ENCODE measurements at places on chromosomes 5 and 9.
A peak's percentile ranks its signal among the peaks of the same experiment; 100 is the strongest.

DNA sequence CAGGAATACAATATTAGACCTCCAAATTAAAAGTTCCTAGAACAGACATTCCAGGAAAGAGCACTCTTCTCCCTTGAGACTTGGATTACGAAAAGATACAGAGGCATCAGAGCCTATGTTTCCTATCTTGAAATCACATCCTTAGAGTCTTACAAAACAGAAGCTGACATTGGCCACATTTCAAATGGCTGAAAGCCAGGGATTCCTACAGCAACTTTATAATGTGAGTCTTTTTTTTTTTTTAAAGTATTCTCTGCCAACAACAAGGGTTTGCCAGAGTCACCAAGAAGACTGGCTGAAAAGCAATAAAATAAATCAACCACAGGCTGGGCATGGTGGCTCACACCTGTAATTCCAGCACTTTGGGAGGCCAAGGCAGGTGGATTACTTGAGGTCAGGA is 63.1 kb downstream of the TRPM6 start:
- peak; percentile 88 for DNase-seq

GRCh38 chr9:33287087-33287490 is 3.2 kb upstream of the NFX1 start:
- peak; percentile 86 for DNase-seq

GRCh38 chr5:40413743-40414142 is 266.0 kb upstream of the PTGER4 start:
- DNase-seq: peak; percentile 51

DNA sequence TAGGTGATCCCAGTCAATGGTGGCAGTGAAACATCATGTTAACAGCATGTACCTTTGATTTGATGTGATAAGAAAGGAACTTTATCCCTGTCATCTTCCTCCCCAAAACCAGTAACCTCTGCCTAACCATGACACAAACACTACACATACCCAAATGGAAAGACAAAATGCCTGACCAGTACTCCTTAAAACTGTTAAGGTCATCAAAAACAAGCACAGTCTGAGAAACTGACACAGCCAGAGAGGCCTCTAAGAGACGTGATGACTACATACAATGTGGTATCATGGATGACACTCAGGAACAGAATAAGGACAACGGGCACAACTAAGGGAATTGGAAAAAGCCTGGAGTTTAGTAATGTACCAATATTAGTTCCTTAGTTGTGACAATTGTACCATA is 3.9 kb upstream of the IL5 start:
- DNase-seq: no peak

DNA sequence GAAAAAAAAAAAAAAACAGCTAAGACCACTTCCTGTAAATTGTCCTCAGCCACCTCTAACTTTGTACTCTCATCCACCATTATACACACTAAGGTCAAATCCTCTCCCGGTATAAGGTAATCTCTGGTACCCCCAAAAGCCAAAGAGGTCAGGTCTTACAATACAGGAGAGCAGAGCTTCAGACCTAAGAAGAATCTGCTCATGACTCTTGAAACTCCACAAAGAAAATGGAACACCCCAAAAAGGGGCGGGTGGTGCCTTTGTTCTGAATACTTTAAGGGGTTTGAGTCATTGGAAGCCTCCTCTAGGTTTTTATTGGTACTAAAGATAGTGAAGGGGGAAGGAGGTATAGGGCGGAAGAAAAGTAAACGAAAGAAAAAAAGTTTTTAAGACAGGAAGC is 69.8 kb downstream of the COL15A1 start:
- DNase-seq: no peak

DNA sequence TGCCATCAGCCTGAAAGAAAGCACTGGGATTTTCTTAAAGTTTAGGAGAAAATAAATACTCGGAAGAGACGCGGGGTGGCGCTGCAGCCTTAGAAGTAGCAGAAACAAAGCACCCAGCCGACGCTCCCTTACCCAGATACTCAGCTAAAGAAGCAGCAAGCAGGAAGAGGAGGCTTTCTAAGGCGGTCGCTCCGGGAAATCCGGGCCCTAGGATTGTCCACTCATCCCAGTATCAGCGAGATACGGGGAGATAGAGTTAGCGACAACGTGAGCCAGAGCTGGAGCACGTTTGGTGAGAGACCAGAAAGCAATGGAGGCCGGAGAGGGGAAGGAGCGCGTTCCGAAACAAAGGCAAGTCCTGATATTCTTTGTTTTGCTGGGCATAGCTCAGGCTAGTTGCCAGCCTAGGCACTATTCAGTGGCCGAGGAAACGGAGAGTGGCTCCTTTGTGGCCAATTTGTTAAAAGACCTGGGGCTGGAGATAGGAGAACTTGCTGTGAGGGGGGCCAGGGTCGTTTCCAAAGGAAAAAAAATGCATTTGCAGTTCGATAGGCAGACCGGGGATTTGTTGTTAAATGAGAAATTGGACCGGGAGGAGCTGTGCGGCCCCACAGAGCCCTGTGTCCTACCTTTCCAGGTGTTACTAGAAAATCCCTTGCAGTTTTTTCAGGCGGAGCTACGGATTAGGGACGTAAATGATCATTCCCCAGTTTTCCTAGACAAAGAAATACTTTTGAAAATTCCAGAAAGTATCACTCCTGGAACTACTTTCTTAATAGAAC is at the start of gene PCDHB2:
Gene PCDHB2, plus strand, starts transcription at position 135 of the 782 bp plus-strand sequence. Its CDS starts 176 bp downstream, at position 311.
- peak; percentile 14 for DNase-seq

- DNase-seq: no peak
Measured at GRCh38 chr5:73419465-73420390, 28.8 kb downstream of the FOXD1 start.

DNA sequence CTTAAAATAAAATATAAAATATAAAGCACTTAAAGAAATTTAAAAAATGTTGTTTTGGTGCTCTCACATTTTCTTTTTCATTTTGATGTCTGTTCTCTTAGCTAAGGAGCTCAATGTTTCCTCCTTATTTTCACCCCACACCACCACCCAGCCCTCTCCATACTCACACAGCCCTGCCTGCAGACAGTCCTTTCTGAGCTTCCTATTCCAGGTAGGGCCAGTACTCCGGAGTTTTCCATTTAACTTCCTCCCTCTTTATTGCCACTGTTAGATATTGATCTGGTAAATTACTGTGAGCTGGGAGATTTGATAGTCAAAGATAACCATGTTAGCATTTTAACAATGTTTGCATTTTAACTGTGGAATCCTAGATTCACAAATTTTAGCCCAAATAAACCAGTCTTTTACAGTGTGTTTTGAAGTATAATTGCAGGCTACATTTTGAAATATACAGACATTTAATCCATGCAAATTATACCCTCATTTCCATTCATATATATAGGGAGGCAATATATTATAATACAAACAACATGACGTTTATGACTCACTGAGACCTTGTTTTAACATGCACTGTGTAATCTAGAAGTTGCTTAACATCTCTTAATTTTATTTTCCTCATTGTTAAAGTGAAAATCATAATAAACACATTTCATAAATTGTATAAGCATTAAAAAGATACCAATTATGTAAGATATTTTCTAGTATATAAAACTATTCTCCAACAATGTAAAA is 927.1 kb downstream of the NR2F1-AS1 start:
- DNase-seq: no peak

GRCh38 chr5:68848091-68848490 is 245.7 kb upstream of the SLC30A5 start:
- DNase-seq: peak; percentile 14

DNA sequence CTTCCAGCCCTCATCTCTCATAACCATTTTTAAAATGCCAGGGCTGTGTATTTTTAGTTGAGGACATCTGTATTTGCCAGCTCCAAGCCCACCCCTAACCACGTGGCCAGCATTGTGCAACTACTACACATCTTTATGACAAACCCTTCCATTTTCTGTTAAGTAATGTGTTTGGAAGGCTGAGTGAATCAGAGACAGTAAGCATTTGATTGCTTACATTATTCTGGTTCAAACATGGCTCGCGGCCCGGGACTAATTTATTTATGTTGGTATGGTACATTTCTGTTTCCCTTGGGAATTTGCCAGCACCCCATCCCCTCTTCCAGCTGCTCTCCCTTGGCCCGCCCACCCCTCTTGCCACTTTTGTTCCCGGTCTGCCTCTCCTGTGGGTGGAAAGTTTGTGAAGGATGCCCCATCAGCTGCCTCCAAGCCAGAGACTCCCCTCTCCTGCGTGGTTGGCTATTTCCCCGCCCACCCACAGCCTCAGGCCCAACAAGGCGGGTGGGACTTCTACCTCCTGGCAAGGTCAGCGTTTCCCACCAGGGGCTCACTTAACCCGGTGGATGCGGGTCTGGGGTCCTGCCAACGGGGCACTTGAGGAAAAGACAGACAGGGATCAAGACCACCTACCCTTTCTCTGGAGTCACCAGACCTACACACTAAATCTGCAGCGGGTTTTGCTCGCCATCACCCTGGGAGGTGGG is 162.2 kb downstream of the HSD17B3 start:
- DNase-seq: peak; percentile 82

GRCh38 chr5:19880458-19880857 is 107.5 kb downstream of the CDH18 start:
- DNase-seq: no peak

GRCh38 chr5:131581702-131582101 is 53.3 kb downstream of the RAPGEF6 start:
- peak; percentile 15 for DNase-seq

GRCh38 chr9:124947727-124948391 is 7.0 kb upstream of the GOLGA1 start:
- no peak for DNase-seq
